ENCODE measurements at places on chromosomes 1 and 21.

GRCh38 chr21:38326429-38326828 is 69.6 kb downstream of the KCNJ15 start:
- no peak for DNase-seq

GRCh38 chr1:157944663-157945280 is 48.7 kb upstream of the KIRREL1 start:
- DNase-seq: no peak

DNA sequence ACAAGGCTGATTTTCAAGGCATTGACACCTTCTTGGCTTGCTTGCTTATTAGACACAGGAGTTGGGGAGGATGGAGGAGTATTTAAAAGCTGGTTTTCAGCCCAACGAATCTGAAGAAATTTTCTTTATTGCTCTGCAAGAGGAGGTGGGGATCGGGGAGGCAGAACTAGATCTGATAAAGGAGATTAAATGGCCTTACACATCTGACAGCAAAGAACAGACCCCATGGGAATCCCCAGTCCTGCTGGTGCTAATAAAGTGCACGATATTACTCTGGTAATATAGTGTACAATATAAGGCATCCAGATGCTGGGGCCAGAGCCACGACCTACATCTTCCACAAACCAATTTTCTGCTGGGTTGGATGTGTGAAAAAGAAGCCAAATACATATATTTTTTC is 323.0 kb downstream of the OMA1 start:
- DNase-seq: no peak

GRCh38 chr1:100627054-100627716 is 89.2 kb downstream of the GPR88 start:
- DNase-seq: no peak

DNA sequence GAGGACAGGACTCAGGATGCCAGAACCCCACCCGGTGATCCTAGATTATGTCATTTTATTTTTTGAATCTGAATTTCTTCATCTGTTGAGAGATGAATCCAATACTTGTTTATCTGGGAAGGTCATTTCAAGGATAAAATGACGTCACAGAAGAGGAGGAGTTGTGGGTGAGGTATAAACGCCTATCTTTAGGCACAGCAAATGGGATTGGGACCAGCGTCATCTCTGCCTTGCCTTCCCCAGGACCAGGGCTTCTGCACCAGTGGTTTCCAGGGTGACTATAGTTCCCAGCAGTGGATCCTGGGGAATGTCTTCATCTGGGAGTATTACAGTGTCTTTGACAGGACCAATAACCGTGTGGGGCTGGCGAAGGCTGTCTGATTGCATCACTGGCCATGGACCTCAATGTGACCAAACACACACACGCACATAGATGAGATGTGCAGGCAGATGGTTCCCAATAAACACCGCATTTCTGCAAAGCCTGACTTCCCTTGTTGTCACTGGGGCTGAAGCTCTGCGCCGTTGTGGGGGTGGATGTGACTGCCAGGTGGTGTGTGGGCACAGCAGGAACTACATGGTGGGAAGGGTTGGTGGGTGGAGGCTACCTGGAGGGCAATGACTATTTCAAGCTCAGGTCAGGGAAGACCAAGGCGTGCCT is 28.1 kb downstream of the KCNA10 start:
- no peak for DNase-seq

- no peak for DNase-seq
Measured at GRCh38 chr1:221527886-221528624, 213.8 kb downstream of the DUSP10 start.

DNA sequence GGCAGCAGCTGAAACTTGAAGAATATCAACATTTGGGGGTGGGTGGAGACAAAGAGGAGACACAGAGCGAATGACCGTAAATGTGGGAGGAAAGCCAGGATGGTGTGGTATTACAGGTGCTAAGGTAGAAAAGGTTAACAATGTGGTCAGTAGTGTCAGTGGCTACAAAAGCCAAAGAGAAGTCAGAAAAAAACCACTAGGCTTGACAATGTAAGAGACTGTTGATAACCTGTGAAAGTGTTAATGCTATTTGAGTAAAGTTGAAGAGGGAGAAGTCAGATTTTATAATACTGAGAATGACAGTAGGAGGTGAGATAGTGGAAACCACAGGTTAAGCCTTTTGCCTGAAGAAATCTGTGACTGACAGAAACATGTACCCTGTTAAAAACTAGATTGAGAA is 120.8 kb downstream of the CLEC20A start:
- no peak for DNase-seq

DNA sequence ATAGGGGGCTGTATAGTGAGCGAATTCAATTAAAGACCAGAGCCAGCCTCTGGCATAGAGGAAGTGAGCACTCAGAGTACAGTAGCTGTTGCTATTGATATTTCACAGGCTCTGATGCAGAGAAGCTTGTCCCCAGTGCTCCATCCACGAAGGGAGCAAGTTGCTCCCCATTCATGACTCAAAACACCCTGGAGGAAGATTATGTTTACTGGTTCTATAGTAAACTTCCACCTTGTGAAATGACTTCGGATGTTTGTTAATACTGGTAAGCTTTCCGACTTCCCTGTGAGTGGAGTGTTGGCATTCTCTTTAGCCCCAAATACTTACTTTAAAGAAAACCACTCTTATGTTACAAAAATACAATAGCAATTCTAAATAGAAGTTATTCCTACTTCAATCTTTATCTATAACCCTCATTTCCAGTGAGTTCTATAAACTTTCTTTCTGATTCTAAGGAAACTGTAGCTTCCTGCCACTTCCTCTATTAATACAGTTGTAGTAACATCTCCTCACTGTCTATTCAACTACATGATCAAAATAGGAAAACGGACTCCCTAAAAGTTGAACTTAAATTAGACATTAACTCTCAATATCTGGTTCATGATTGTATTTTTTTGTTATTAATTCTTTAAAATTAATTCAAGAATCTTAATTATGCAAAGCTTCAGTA is 46.4 kb downstream of the ZNF281 start:
- DNase-seq: no peak

DNA sequence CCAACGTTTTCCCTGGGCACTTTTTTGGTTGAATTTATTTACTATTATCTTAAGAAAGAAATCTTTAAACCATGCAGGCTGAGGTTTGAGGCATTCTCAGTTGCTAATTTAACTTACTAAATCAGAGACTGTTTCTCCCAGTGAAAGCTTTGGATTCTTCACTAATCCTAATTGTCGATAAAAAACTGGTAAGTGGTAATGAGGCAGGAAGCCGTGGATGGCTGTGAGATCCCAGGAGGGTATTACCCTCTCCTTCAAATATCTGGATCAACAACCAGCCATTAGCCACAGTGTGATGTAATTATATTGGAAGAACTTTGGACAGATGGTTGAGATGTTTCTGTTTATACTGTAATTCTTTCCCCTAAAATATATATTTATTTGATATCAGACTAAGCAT is 485.0 kb downstream of the DISC1 start:
- no peak for DNase-seq

DNA sequence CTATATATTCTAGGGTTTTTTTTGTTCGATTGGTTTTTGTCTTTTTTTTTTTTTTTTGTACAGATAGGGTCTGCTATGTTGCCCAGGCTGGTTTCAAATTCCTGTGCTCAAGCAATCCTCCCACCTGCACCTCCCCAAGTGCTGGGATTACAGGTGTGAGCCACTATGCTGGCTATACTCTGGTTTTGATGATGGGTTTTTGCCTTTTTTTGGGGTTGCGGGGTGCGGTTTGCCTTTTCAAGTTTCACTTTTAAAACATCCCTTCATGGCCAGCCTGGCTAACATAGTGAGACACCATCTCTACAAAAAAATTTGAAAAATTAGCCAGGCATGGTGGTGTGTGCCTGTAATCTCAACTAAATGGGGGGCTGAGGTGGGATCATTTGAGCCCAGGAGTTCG is 10.0 kb downstream of the KDM5B start:
- no peak for DNase-seq

- no peak for DNase-seq
Measured at GRCh38 chr1:229003233-229004031, 267.5 kb upstream of the RAB4A start.

- DNase-seq: no peak
Measured at GRCh38 chr1:201264554-201264953, 18.8 kb upstream of the PKP1 start.

GRCh38 chr1:11151826-11152612 is 37.1 kb upstream of the ANGPTL7 start:
- DNase-seq: no peak

DNA sequence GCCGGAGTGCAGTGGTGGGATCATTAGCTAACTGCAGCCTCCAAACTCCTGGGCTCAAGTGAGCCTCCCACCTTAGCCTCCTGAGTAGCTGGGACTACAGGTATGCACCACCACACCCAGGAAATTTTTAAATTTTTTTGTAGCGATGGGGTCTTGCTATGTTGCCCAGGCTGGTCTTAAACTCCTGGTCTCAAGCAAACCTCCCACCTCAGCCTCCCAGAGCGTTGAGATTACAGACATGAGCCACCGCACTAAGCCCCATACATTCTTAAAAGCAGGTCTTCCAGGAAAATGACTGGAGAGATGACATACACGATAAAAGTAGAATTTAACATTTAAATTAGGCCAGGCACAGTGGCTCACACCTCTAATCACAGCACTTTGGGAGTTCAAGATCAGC is 13.4 kb downstream of the MTFR1L start:
- no peak for DNase-seq

GRCh38 chr1:212805767-212806166 is 14.1 kb downstream of the TATDN3 start:
- no peak for DNase-seq

- DNase-seq: no peak
Measured at GRCh38 chr21:38205940-38206339, 50.9 kb upstream of the KCNJ15 start.

DNA sequence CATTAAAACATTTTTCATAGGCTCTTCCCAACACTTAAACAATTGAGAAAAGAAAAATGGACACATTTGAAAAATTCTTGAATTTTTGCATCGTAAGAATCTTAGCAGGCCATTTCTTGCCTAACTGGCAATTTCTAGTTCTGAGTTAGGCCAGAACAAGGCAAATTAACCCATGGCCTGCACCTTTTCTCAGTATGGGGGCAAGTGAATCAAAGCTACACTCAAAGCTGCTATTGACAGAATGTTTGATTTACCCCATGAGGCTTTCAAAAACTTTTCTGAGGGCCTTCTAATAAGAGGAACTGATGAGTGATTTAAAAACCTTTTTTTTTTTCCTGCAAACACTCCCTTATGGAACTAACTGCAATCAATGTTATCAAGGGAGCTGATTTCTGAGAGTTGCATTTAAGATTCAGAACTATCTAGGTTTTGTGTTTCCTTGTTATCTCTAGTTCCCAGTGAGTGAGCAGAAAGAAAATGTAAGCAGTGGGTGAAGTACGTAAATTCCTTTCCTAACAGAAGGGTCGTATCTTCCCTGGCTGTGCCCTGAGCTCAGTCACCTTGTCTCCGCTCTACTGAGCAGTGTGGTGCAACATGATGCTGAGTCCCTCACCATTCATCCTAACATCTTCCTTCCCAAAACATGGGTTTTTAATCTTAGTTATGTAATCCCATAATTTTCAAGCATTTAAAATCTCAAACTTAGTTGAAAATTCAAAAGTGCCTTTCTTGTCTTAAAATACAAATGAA is 353.7 kb downstream of the DPYD start:
- DNase-seq: no peak

DNA sequence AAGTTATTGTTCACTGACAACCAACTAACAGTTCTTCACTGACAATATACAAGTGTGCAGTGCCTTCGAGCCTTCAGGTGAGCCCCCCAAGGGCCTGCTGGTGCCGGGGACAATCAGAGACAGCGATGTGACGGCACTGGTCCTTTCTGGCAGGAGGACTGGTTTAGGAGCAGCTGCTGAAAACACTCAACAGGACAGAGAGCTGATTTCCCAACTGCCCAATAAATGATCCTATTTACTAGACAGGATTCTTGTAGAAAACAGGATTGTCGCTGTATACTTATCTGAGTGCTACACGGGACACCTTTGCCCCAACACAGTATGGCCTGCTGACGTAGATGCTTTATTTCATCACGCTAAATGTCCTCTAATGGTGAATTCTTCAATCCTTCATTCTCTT is 65.4 kb downstream of the TP53BP2 start:
- DNase-seq: no peak

GRCh38 chr1:228542981-228543380 is 55.8 kb downstream of the RNF187 start:
- no peak for DNase-seq

DNA sequence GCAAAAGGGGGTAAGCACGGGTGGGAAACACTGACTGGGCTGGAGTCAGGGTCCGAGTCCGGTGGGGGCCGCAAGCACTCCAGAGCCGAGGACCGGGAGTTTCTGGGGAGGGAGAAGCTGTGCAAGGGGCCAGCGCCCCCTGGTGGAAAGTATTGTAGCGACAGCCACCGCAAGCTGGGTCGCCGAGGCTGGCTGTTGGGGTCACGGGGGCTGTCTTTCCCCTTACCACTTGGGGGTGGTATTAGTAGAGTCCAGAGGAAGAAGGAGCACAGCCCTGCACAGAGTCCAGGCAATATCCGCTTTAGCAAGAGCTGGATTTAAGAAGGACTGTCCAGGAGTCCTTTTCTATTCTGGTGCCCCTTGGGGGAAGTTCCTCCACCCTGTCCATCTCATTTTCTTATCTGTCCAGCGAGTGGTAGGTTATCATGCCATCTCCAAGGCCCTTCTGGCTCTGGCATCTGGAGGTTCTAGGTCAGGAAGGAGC is 17.9 kb upstream of the ETV3 start:
- peak; percentile 58 for DNase-seq

DNA sequence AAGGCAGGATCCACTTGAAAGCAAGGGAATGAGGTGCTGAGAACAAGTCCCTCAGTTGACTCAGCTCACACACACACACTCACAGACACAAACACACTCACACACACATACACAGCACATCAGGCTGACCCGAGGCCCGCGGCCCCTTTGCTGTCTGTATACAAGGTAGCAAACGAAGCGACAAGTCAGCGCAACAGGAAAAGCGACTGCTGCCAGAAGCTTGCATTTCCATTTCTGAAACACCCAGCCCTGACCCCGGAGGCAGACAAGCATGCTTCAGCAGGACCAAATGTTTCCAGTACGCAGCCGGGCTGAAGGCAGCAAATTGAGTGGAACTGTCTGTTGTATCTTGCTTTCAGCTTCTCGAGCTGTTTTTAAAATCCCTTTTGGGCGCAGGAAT is 501.6 kb downstream of the NPHP4 start:
- no peak for DNase-seq

GRCh38 chr1:236860101-236860500 is 65.0 kb downstream of the MTR start:
- DNase-seq: no peak

DNA sequence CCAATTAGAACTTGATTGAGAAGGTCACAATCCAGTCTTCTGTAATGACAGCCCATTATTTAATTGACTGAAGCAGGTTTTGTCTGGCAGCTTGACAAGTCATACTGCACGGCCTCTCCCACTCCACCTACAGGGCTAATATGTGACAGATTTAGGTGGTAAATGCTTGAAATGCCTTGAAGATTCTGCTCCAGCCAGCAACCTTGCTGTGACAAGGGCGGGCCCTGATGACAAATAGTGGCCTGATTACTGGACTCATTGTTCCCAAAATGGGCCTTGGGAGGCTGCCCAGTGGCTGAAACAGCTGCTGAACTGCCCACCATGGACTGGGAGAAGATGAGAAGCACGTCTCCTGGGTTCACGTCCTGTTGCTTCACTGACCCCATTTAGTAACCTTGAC is 30.0 kb upstream of the CRNN start:
- no peak for DNase-seq

Data from NCI-H2081 (cell line).